ENCODE measurements at places on chromosomes 11 and 22.

- no peak for DNase-seq
These were observed 3.5 kb downstream of the PDXP start for GRCh38 chr22:37662039-37662438.

- DNase-seq: no peak
These were observed 14.9 kb downstream of the SERPIND1 start for GRCh38 chr22:20788627-20789344.

GRCh38 chr22:30763815-30764673 lies 69.4 kb downstream of the OSBP2 start:
- DNase-seq: no peak

DNA sequence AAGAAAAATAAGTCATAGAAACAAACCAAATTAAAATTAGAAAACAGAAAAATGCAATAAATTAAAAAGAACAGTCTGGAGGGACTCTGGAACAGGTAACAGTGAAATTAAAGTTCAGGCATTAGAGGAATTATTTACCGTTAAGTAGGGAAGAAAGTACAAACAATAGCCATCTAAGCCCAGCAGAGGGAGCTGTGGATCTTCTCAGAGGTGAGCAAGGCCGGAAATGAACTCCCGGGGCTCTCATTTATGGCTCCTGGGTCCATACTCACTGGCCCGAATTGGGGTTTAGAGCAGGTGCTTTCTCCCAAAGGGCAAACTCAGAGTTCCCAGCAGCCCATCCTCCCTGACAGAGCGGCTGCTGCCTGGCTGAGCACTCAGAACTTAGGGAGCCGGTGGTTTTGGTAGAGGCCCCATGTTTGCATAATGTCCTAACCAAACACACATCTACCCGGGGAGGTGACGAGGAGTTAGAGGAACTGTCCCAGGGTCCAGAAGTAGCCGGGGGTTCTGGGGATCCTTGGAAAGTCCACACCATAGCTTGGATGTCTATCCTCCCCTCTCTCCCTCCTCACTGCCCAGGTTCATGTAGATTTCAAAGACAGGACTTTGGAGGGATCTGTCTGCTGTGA lies 87.8 kb upstream of the VPREB1 start:
- DNase-seq: peak; percentile 43

- DNase-seq: no peak
These were observed 20.3 kb upstream of the WNT11 start for GRCh38 chr11:76226626-76227025.

GRCh38 chr11:131749101-131749500 lies 378.7 kb downstream of the NTM start:
- DNase-seq: no peak

DNA sequence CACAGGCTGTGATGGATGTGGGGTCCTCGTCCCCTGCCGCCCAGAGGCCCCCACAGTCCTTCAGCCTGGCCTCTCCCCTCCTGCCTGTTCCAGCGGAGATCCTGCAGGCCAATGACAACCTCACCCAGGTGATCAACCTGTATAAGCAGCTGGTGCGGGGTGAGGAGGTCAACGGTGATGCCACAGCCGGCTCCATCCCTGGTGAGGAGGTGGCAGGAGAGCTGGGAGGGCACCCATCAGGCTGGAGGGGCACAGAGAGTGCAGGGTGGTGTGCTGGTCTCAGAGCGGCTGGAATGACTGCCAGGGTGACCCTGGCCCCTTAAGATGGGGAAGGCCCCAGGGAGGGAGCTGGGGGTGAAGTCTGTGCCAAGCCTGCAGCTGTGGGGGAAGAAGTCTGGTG lies 14.6 kb upstream of the SH3BP1 start:
- no peak for DNase-seq

GRCh38 chr11:15670520-15671070 lies 555.9 kb downstream of the INSC start:
- DNase-seq: no peak

DNA sequence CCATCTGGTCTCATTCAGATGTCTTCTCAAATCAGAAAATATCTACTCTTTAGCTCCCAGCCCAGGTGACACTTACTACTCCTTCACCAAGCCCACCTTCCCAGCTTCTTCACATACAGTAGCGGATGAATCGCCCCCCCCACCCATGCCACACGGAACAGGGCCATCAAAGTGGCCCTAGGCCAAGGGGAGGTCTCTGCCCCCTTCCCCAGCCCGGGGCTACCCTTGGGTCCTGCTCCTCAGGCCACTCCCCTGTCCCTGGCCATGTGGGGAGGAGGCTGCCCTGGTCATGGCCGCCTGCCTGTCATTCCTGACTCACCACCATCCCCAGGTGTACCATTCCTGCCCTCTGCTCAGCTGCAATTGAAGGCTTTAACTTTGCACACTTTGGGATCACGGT lies 142.8 kb downstream of the NECTIN1 start:
- no peak for DNase-seq

- DNase-seq: no peak
These were observed 73.6 kb downstream of the CSTPP1 start for GRCh38 chr11:47010179-47010578.

- no peak for DNase-seq
These were observed 81.5 kb downstream of the PDE3B start for GRCh38 chr11:14725150-14725549.

DNA sequence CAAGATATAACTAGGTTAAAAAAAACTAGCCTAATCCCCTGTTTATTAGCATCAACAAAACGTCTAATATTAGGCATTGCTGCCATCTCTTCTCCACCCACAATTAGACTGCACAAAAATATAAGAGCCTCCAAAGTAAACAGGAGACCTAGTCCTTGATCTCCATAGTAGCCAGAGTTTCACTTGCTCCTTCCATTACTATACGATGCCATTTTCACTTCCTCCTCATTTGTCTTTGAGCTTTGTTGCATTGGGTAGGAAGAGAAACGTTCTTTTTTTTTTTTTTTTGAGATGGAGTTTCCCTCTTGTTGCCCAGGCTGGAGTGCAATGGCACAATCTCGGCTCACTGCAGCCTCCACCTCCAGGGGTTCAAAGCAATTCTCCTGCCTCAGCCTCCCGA lies 42.3 kb upstream of the RDX start:
- no peak for DNase-seq

GRCh38 chr11:86818462-86819192 lies 18.3 kb downstream of the PRSS23 start:
- DNase-seq: no peak

DNA sequence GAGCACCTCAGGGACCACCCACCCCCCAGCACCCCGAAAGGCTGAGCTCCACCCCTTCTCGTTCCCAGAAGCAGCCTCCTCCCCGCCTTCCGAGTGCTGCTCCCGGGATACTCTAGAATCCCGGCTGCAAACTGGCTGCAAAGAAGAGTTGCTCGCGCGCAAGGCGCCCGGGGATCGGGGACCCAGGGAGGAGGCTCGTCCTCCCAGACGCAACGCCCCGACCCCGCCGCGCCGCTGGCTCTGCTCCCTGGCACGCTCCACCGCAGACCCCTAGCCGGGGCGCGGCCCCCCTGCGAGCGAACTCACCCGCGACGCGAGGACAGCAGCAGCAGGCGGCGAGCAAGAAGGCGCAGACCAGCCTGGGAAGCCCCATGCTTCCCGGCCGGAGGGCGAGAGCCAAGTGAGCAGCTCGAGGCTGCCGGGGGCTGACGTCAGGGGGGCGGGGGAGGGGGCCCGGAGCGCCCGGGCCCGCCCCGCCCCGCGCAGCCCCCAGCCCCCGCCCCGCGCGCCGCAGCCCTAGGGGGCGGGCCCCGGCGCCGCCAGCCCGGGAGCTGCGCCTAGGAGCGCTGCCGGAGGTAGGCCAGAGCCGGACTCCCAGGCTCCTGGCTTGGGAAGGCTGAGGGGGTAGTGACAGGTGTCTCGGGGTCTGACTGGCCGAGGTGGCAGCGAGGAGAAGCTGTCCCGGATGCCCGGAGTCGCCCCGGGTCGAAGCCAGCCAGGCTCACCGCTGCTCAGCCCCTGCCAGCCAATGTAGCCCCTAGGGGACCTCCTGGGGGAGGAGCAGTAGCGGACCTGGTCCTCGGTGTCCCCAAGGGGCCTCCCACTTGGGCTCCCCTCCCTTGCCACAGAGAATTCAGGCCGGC lies at the start of gene MCAM:
Gene MCAM, minus strand, starts transcription at position 402 of the 863 bp plus-strand sequence. Its CDS starts 29 bp downstream, at position 373.
- no peak for DNase-seq

DNA sequence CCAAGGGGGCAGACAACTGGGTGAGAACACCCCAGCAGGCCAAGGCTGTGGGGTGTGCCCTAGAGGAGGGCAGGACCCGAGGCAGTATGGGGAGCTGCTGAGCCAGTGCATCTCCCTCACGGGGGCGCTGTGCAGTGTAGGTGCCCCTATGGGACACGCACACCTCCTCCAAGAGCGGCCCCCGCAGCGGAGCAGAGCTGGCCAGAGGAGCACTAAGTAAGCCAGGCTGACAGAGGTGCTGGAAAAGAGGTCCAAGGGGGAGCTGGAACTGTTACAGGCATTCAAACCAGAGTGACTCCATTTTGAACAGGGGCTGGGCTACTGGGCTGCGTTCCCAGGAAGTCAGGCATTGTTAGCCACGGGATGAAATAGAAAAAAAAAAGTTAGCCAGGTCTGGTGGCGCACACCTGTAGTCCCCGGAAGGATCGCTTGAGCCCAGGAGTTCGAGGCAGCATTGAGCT lies 41.8 kb downstream of the TST start:
- DNase-seq: peak; percentile 81

- no peak for DNase-seq
These were observed 121.5 kb upstream of the TEAD1 start for GRCh38 chr11:12552692-12553091.
